Caco-2 (cell line): ENCODE measurements at places on chromosomes 16 and 17. TPM values are rescaled to one million over a fixed set of nuclear protein-coding genes. Genes with fewer than 3 reads are reported as not detected.

FA2H gene
- 20.1 and 21.3 TPM in 2 replicates for total RNA-seq

DNA sequence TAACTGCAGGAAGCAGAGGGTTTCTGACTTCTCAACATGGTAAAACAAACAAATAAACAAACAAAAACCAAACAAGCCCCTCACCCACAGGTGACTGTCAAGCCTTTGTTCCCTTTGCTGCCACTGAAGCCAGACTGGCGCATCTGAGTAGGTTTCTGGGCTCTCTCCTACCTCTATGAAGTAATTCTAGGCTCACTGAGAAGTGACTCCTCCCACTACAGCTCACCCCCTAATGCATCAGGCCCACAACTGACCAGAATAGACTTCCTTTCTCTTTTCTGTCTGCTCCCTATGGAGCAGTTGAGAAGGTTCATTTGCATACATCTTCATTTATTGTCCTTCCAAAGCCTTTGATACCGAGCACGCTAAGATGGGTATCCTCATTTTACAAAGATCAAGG lies 77.0 kb upstream of the CCL2 start:
- no peaks in the 10 kb centered on the region for H3K4me1 ChIP-seq
- H3K4me3 ChIP-seq = no peak overlapping the region
- H3K27me3 ChIP-seq = 0 out of 2 replicates have a peak, but pooled peaks cover 3% of the 10 kb centered on the region
- no peaks in the 10 kb centered on the region for H3K36me3 ChIP-seq
- DNase-seq = no peak

GRCh38 chr16:7638306-7638705 lies 305.7 kb downstream of the RBFOX1 start:
- no peak for DNase-seq
- no peak overlapping the region for H3K4me3 ChIP-seq
- H3K36me3 ChIP-seq = no peaks in the 10 kb centered on the region
- no peaks in the 10 kb centered on the region for H3K4me1 ChIP-seq
- H3K27me3 ChIP-seq = no peaks in the 10 kb centered on the region; the same call in 1 of the 2 replicates

- no peak overlapping the region for H3K27ac ChIP-seq
- H3K4me3 ChIP-seq = no peak overlapping the region
- no peaks in the 10 kb centered on the region for H3K36me3 ChIP-seq
Observed at GRCh38 chr17:9330611-9331271, 244.9 kb downstream of the STX8 start.

HCRT gene
- not detected in 2 replicates for total RNA-seq
